ENCODE measurements at places on chromosomes 4 and X. TPM values are rescaled to one million over a fixed set of nuclear protein-coding genes. Genes with fewer than 3 reads are reported as not detected.

The KCND1 gene
- total RNA-seq = 0.23 TPM

The MAB21L2 gene
- not detected for total RNA-seq

The PDCL2 gene
- total RNA-seq = not detected

The ART3 gene
- not detected for total RNA-seq

The RBMXL3 gene
- total RNA-seq = not detected

The EIF4E gene
- total RNA-seq = 204 TPM

All from HT1080 (cell line).